ENCODE measurements at places on chromosomes 4 and X. TPM values are rescaled to one million over a fixed set of nuclear protein-coding genes. Genes with fewer than 3 reads are reported as not detected.

TRAM1L1 gene
- total RNA-seq: 0.89 TPM

SPIN4 gene
- 3.7 TPM for total RNA-seq

AMER1 gene
- total RNA-seq: 1.4 TPM

MAGEC1 gene
- not detected for total RNA-seq

GRID2 gene
- not detected for total RNA-seq

SUPT20HL2 gene
- not detected for total RNA-seq

PPBP gene
- total RNA-seq: not detected

CRLF2 gene
- 0.47 TPM for total RNA-seq

CAMK2D gene
- total RNA-seq: 25.2 TPM

NSG1 gene
- 2.7 TPM for total RNA-seq

STOX2 gene
- total RNA-seq: 2.3 TPM

FGD1 gene
- total RNA-seq: 5.6 TPM

RHOXF2B gene
- total RNA-seq: not detected

MAGEC2 gene
- not detected for total RNA-seq

CCSER1 gene
- not detected for total RNA-seq

OR13H1 gene
- total RNA-seq: not detected

GAGE1 gene
- total RNA-seq: not detected

LRP2BP gene
- 0.15 TPM for total RNA-seq

IL13RA1 gene
- 58.1 TPM for total RNA-seq

MTHFD2L gene
- total RNA-seq: 10.9 TPM

AFM gene
- not detected for total RNA-seq

TRIM61 gene
- total RNA-seq: not detected

TXK gene
- 1.4 TPM for total RNA-seq

IL2 gene
- not detected for total RNA-seq

FAM13A gene
- 2.3 TPM for total RNA-seq

ASB12 gene
- not detected for total RNA-seq

XG gene
- total RNA-seq: 0.49 TPM
